Mesothelial cell of epicardium (in vitro differentiated cells): ENCODE measurements at places on chromosomes 7 and 10.

GRCh38 chr7:30866939-30867338, 44.7 kb upstream of the AQP1 start:
- DNase-seq = no peak
- H3K27ac ChIP-seq = no peak overlapping the region
- H3K4me3 ChIP-seq = no peak overlapping the region

DNA sequence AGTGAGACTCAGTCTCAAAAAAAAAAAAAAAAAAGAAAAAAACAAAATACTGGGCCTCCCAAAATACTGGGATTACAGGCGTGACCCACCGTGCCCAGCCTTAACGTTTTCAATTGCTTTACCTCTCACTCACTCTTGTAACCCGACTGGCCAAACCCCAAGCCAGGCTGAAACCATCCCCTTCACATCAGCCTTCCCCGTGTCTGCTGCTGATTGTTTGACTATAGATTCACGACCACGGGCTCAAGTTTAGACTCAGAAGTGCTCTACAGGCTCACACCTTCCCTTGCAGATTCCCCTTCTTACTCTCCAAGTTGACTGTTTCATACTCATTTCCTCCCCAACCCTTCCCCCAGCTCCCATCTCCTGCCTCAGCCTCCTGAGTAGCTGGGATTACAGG, 22.3 kb downstream of the TYW1 start:
- H3K4me3 ChIP-seq = no peak overlapping the region
- H3K27ac ChIP-seq = no peak overlapping the region
- H3K36me3 ChIP-seq = peaks cover 47% of the 10 kb centered on the region
- no peaks in the 10 kb centered on the region for H3K4me1 ChIP-seq

GRCh38 chr7:90455163-90456030, 14.0 kb upstream of the PTTG1IP2 start:
- no peak overlapping the region for H3K27ac ChIP-seq
- H3K36me3 ChIP-seq = no peaks in the 10 kb centered on the region
- no peak for DNase-seq
- peaks cover 1% of the 10 kb centered on the region for H3K27me3 ChIP-seq

DNA sequence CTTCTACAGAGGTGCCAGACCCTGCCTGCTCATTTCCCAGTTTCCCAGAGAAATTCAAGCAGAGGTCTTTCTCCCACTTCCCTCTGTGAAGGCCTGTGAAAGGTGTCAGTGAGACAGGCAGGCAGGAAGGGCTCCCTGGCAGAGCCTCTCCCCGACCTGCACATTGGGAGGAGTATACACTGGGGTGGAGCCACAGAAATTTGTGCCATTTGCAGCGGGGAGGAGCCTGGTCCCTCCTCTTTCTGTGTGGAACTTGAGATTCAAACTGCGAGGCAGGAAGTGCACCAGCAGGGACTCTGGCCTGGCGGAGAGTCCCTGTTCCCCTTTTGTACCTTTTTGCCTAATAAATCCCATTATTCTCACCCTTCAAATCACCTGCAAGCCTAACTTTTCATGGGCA, 54.6 kb upstream of the OPN4 start:
- H3K36me3 ChIP-seq = no peaks in the 10 kb centered on the region
- no peak for DNase-seq
- H3K4me1 ChIP-seq = no peaks in the 10 kb centered on the region
- no peak overlapping the region for H3K27ac ChIP-seq
- no peak overlapping the region for H3K4me3 ChIP-seq
- H3K27me3 ChIP-seq = peaks cover 5% of the 10 kb centered on the region
